Type B pancreatic cell (in vitro differentiated cells): ENCODE measurements at places on chromosomes 16 and 17.

DNA sequence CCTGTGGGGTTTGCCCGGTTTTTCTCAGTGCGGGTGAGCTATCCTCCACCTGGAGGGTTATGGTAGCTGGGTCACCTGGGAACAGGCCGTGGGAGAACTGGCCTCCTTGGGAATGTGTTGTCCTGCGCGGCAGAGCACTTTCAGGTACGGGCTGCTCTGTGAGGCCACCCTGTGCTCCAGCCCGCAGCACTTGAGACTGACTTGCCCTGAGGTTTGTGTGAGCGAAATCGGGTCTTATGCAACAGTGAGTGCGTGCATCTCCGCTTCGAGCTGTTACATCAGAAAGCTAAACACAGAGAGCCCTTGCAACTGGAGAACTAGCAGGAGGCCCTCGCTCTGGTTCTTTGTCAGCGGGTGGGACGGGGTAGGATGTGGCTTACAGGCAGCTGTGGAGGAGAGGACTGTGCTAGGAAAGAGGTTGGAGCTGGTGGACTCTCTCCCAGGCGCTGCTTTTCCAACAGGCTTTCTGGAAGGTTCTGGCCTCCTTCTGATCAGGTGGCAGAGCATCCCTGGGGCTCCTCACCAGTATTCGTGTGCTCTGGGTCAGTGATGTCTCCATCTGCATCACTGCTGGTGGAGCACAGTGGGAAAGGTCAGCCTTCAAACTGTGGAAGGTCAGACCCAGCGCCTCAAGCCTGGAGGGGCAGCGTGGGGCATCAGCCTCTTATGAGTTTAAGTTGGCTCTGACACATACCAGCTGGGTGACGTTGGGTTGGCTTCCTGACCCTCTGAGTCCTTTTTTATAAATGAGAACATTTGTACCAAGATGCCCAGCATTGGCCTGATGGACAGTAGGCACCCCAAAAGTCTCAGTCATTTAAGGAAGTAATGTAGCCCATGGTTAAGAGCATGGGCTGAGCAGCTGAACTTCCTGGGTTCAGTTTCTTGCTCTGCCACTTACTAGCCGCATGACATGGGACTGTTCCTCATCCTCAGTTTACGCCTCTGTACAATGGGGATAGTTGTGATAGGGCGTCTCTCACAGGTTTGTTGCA lies 76.3 kb downstream of the KSR1 start:
- no peak for DNase-seq

DNA sequence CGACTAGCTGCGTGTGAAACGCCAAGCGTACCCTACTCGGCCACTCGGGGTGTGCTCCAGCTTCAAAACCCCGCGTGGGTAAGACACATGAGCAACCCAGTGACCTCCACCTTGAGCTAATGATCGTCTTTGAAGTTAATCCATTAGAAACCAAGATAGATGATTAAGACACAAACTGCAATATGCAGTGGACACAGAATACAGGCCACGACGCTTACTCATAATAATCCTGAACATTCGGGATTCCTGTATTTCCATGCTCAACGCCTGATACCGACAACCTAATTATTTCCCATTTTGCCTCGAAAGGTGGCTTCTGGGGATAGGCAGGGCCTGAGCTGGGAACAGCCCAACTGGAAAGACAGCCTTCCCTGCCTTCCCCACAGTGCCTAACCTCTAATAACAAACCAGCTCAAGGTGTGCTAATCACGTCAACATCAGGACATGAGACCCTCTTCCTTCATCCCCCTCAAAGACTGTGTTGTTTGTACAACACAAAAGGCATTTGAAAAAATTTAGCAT lies 504 bp upstream of the COPRS start:
- no peak for DNase-seq

- no peak for DNase-seq
These were observed 94.6 kb downstream of the BANP start for GRCh38 chr16:88045820-88046303.

- peak; percentile 52 for DNase-seq
These were observed 24.2 kb downstream of the NSMCE1 start for GRCh38 chr16:27244363-27244755.

- no peak for DNase-seq
These were observed 11.5 kb downstream of the MGAT5B start for GRCh38 chr17:76879691-76880090.

DNA sequence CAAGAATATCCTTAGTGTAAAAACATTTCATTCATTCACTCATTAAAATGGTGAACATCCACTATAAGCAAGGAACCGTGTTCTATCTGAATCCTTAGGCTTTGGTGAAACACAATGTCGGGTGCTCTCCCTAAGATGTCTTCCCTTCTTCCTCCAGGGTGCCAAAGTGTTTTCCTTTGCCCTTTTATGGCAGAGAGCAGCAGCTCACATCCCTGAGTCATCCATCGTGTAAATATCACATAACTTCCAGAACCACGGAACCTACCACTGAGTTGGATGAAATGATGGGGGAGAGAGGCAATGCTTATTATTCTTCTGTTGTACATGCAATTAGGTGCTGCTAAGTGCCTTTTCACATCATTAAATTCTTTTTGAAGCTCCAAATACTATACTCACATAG lies 50.2 kb downstream of the DNAH3 start:
- no peak for DNase-seq

DNA sequence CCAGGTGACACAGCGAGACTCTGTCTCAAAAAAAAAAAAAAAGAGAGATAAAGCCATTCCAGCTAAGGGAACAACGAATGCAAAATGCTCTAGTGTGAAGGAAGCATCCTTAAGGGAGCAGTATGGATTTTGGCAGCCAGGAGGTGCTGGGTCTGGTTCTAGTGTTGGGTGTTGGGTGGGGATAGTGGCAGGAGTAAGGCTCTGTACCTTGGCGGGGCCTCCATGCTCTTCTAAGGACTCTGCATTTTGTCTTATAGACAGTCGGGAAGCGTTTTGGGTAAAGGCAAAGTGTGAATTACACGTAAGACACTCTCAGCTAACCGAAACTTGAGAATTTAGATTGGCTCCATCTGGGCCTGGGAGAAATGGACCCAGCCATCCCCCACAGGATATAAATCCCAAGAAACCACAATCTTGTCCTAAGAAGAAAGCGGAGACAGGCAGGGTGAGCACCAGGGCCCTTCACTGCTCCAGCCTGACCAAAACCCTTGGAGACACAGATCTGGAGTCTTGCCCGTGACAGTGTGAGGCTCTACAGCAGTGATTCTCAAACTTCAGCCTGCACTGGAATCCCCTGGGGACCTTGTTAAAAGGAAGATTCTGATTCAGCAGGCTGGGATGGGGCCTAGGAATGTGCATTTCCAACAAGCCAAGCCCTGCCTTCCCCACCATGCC lies 33.1 kb upstream of the PHB1 start:
- DNase-seq: no peak

- no peak for DNase-seq
These were observed 212.2 kb upstream of the RPL38 start for GRCh38 chr17:73991260-73991659.

- no peak for DNase-seq
These were observed 54.7 kb upstream of the ZNF423 start for GRCh38 chr16:49910541-49911071.

DNA sequence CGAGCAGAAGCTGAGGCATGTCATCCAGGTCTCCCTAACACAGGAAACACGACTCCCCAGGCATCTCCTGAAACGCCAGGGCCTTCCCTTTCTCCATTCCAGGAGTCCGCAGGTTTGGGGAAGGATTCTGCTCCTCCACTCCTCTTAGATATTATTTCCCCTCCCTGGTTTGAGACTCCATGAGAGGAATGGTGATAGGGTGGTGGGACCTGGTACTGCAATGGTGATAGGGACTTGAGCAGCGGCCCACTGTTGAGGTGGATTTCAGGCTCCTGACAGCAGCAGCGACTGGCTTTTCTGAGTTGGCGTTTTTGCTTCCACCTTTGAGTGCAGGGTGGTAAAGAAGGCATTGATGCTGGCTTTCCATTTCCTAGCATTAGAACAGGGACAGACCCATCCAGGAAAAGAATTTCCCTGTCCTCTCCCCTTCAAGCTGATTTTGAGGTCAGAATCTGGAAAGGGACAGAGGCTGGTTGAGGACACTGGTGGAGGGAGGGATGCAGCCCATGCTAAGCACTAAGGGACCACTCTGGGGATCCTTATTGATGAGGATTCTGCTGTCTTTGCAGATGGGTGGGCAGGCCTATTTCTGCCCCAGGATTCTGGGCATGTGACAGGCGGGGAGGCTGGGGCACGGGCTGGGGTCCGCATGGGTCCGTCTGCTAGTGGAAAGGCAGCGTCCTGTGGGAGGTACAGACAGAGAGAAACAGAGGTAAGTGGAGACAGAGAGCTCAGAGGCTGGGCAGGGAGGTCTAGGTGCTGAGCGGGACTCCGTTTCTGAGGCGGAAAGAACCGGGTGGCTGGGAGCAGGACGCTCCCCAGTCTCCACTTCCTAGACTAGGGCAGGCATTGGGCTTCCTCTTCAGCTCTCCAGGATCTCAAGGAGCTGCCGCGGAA lies 1.3 kb upstream of the TBX4 start:
- DNase-seq: no peak

DNA sequence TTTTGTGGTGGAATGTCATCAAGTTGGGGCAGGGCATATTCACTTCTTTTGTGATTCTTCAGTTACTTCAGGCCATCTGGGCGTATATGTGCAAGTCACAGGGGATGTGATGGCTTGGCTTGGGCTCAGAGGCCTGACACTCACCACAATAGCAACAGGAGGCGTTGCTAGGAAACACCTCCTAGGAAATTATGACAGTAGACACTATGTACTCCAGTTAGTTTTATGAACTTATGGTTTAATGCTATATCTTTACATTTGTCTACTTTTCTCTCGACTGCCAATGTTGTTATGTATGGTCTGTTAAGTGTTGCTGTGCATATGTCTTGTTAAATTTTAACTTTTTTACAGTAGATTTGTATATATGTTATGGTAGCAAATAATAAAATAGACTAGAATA lies 788.7 kb upstream of the GOT2 start:
- no peak for DNase-seq

DNA sequence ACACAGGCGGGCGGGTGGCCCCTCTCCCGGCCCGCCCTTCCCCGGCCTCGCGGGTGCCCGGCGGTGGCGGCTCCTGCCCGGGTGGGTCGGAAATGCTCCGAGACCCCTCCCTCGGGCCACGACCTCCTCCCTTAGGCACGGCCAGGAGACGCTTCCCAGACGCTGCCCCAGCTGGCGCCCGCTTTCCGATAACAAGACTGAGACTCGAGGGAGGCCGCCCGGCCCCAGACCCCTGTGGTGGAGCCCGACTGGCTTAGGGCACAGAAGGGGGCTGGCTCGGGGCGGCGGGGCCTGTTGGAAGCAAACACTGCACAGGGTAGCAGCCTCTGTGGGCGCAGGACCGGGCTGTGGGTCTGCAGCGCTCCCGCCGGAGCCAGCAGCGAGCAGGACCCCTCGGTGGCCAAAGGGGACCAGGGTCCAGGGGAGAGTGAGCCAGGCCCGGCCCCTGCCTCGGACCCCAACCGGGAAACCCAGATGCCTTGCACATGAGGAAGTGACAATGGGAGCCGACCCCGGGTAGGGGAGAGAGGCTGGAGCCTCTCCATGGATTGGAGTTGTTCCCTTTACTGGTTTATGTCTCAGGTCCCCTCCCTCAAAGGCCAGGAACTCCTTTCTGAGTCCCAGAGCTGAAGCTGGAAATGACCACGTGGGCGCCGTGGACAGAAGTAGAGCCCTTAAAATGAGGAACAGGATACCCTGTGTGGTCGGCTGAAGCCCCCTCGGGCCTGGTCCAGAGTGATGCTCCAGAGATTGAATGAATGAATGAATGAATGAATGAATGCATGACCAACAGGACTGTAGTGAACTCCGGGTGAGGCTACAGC lies 19.8 kb upstream of the ADCY7 start:
- no peak for DNase-seq

- DNase-seq: no peak
These were observed 51.8 kb upstream of the IL34 start for GRCh38 chr16:70594569-70594968.
